IPS DF 6.9 (cell line): ENCODE measurements at places on chromosomes 3 and 15.
A peak's percentile ranks its signal among the peaks of the same experiment; 100 is the strongest.

DNA sequence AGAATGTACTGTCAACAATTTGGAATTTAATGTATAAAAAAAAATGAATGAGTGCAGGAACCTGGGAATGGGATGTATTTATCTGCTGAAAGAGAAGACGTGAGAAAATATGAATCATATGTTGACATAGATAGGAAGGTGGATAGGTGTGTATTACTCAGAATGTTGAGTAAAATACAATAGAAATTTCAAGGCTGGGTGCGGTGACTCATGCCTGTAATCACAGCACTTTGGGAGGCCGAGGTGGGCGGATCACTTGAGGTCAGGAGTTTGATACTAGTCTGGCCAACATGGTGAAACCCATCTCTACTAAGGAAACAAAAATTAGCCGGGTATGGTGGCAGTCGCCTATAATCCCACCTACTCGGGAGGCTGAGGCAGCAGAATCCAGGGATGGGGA lies 202.8 kb downstream of the CADM2 start:
- no peak for DNase-seq

GRCh38 chr3:50250514-50250913 lies 14.5 kb downstream of the GNAI2 start:
- no peak for DNase-seq

GRCh38 chr3:181212271-181212670 lies 222.7 kb upstream of the DNAJC19 start:
- no peak for DNase-seq

GRCh38 chr3:144235489-144235888 lies 263.9 kb downstream of the DIPK2A start:
- no peak for DNase-seq

GRCh38 chr15:100093211-100094126 lies 248.3 kb downstream of the ADAMTS17 start:
- no peak for DNase-seq

GRCh38 chr15:100708916-100709315 lies 106.5 kb downstream of the ASB7 start:
- no peak for DNase-seq

DNA sequence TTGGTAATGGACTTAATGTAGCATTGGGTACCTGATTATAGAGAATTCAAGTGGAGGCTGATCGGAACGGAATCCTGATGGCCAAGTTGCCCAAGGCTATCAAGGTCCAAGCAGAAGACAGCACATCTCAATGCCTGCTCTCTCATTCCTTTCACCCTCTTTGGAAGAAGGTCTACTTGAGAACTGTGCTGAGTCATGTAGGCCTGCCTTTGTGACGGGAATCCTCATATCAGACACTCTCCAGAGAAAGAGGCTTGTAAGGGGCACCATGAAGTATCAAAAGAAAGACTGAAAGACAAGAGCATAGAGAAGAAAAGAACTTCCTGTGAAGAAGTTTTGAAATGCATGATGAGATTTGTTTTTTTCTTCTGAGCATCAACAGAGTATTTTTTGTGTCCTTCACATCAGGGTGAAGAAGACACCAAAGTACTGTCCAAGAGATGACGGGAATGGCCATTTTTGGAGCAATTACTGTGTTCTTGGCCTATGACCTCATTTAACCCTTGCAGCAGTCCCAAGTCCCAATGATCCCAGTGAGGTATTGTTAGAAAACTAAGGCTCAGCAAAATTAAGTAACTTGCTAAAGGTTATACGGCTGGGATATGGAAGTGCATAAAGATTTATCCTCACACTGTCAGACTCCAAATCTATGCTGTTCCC lies 13.2 kb upstream of the LARP6 start:
- no peak for DNase-seq

DNA sequence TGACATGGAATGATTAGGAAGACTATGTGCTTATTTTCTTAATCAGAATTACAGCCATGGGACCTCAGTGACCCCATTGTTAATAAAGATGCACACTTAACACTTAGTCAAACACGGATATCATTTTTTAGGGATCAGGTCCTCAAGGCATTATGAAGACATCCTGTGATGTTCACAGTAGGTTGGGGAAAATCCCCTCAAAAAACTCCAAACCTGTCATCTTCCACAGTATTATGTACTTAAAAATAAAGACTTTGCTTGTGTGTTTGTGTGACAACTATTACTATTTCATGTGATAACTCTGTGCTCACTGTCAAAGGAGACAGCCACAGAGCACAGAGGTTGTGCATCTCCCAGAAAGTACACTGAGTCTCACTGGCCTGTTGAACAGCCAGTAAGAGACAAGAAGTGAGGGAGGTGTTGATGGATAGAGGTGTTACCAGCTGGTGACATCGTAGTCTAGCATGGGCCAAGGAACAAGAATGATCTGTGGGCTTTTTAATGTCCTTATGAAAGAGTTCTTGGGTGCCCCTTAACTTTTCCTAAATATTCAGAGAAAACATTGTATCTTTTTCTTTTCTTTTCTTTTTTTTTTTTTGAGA lies 18.0 kb downstream of the CHST2 start:
- DNase-seq: no peak

- DNase-seq: no peak
Measured at GRCh38 chr3:85912980-85913379, 954.2 kb downstream of the CADM2 start.

DNA sequence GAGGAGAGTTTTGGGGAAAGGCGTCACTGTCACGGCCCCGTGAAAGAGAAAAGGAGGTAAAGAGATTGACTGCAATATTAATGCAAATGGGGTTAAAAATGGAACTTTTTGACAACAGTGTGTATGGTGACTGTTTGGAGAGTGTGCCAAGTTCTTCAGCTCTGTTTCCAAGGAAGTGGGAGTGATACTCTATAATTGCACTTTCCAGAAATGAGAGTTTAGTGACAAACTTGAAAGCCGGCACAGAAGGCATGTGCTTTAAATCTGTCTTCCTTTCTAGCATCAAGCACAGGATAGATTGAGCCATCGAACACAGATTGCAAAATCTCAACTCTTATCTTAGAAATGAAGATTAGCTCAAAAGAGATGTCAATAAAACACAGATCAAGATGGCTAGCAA lies 51.9 kb upstream of the SNRPA1 start:
- no peak for DNase-seq

DNA sequence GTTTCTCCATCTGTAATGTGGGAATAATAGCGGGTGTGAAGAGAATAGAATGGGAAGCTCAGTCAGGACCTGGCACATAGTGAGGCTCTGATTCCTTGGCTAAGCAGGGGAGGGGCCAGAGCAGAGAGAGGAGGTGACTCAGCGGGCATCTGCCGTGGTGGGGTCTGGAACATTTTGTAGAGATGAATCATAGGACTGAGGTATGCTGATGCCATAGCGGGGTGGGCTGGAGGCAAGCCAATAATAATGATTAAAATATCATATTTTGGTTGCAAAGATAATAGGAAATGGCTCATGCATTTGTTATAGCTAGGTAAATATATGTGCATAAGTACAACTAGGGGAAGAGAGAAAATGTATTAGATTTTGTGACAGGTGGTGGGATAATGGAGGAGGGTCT lies 11.2 kb downstream of the TGM4 start:
- no peak for DNase-seq

- DNase-seq: peak; percentile 52
Measured at GRCh38 chr3:10992017-10992942, at the start of gene SLC6A1. Gene SLC6A1 (plus strand): TSS chr3:10992748. CDS start chr3:11017212, 24,464 bp downstream.

DNA sequence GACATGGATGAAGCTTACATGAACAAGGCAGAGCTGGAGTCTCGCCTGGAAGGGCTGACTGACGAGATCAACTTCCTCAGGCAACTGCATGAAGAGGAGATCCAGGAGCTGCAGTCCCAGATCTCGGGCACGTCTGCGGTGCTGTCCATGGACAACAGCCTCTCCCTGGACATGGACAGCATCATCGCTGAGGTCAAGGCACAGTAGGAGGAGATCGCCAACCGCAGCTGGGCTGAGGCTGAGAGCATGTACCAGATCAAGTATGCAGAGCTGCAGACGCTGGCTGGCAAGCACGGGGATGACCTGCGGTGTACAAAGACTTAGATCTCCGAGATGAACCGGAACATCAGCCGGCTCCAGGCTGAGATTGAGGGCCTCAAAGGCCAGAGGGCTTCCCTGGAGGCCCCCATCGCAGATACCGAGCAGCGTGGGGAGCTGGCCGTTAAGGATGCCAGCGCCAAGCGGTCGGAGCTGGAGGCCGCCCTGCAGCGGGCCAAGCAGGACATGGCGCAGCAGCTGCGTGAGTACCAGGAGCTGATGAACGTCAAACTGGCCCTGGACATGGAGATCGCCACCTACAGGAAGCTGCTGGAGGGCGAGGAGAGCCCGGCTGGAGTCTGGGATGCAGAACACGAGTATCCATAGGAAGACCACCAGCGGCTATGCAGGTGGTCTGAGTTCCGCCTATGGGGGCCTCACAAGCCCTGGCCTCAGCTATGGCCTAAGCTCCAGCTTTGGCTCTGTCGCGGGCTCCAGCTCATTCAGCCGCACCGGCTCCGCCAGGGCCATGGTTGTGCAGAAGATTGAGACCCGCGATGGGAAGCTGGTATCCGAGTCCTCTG lies 77.6 kb downstream of the CLDN11 start:
- DNase-seq: no peak

DNA sequence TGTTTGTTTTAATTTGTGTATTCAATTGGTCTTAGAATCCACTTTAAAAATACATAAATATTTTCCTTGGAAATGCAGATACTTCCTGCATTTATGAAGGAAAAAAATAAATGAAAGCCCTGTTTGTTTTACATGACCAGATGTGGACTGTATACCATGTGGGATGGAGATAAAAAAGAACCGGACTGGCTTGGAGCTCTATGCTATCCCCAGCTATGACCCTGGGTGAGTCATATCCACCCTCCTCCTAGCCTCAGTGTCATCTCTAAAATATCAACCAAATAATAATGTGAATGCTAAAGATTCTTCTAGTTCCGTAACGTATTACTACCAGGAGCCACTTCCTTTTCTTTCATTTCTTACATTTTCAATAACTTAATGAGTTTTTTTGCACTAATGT lies 44.5 kb upstream of the PDZRN3 start:
- no peak for DNase-seq

- no peak for DNase-seq
Measured at GRCh38 chr3:19202303-19202702, 54.0 kb downstream of the KCNH8 start.

DNA sequence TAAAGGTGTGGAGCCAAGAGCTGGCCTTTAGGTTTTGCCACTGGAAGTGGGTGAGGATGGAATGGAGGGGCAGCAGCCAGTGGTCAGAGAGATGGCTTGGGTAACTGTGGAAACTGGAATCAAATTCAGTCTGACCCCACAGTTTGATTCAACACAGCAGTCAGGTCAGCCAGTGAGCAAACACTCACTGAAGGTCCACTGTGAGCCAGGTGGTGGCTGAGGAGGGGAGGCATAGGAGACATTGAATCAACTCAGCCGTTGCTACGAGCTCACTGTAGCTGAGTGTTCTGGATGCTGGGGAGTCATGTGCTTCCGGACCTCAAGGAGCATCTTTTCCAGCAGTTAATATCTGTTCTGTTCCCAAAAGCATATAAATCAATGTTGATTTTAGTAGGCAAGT lies 37.5 kb downstream of the LPP start:
- no peak for DNase-seq

- DNase-seq: no peak
Measured at GRCh38 chr3:111917300-111917699, 58.2 kb downstream of the PHLDB2 start.

DNA sequence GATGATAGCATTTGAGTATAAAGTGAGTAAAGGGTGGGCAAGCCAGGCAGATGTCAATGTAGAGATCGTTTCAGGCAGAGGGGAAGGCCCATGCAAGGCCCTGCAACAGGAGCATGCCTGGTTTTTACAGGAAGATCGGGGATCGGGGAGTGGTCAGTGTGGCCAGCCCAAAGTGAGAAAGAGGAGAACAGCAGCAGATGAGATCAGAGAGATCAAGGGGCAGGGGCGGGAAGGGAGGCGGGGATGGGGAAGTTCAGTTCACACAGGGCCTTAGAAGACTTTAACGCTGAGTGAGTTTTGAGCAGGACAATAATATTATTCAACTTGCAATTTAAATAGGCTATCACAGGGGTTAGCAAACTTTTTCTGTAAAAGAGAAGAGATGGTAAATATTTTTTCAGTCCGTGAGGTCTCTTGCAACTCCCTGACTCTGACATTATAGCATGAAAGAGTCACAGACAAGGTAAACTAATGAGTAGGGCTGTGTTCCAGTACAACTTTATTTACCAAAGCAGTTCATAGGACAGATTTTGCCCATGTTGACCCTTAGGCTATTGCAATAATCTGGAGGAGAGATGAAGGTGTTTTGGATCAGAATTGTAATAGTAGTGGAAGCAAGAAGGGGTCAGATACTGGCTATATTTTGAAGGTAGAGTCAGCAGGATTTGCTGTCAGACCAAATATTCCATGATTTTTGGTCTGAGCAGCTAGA lies 12.4 kb upstream of the CD47 start:
- no peak for DNase-seq

DNA sequence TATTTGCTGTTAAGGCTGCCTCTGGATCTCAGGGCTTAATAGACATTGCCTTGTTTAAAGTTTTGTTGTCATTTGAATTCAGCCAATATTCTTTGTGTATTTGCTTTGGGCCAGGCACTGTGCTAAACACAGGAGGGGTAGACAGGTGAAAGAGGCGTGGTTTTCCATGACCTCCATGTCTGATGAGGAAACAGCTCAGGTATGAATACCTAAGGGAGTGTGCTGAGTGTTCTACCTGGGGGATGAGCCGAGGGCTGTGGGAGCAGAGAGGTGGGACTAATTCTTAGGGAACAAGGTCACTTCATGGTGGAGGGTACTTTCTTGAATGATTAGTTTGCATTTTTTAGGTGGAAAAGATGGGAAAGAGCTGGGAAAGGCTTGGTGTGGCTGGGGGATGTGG lies 108.2 kb downstream of the THSD4 start:
- DNase-seq: no peak

DNA sequence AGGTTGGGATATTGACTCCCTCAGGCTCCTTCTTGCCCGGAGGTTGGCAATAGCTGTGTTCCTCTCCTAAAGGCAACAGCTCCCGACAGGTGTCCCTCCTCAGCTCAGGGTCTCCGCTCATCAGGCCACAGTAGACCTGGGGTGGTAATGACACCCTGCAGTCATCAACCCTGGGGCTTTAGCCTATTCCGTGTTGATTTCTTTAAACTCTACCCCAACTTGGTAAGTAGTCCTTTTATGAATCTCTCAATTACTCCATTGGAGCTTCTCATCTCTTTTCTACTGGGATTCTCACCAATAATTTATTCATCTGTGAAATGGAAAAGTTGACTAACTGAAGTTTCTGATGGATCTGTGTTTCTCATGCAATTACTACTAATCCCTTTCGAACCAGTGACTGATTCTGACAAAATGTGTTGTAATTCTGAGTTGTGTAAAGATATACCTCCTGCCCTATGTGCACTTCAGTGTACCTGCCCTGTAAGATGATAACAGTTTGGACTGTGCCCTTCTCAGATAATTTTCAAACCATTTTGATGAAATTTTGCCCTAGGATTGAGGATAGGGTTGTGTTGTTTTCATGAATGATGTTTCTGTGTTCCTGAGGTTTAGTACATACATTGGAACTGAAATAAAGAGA lies 89.7 kb downstream of the RPL39L start:
- DNase-seq: no peak
